ENCODE measurements at places on chromosomes 12 and 14.
A peak's percentile ranks its signal among the peaks of the same experiment; 100 is the strongest.

DNA sequence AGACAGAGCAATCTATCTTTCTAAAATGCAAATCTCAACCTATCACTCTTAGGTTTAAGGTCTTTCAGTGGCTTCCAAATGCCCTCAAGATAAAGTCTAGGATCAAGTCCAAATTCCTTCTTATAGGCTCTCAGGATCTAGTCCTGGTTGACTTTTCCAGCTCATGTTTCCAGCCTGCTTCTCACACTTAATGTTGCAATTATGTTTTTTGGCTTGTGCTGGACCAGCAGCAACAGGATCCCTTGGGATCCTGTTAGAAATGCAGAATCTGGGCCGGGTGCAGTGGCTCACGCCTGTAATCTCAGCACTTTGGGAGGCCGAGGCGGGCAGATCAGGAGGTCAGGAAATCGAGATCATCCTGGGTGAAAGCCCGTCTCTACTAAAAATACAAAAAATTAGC lies 10.6 kb downstream of the GPR33 start:
- DNase-seq = no peak

GRCh38 chr12:122944605-122945592 lies 21.4 kb downstream of the ABCB9 start:
- DNase-seq = no peak

DNA sequence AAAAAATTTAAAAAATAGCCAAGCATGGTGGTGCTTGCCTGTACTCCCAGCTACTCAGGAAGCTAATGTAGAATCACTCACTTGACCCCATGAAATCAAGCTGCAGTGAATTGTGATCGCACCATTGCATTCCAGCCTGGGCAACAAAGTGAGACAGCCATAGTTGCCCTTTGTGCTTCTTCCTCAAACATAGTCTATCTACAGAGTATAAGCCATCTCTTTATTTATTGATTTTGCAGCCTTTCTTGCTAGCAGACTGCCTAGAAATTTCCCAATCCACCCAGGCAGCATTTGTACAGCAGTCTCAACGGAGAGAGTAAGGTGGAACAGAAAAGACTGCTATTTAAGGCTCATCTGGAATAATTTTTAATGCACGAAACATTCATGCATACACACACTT lies 68.8 kb downstream of the IPO8 start:
- DNase-seq = no peak

GRCh38 chr14:91231446-91231845 lies 13.1 kb downstream of the GPR68 start:
- DNase-seq = no peak

DNA sequence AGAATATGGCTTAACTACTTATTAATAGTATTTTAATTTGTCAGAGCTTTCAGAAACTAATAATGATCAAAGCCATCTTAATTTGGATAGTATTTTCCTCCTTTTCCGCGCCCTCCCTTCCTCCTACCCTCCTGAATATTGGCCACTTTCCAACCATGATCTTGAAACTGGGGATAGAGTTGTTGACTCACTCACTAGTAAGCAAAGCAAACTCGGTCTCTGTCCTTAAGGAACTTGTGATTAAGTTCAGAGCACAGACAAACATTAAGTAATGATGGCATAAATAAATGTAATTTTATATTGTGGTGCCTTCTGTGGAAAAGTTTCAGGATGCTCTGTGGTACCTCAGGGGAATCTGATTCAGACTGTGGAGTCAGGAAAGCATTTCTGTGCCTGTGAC lies 75.7 kb downstream of the LRRK2 start:
- no peak for DNase-seq

DNA sequence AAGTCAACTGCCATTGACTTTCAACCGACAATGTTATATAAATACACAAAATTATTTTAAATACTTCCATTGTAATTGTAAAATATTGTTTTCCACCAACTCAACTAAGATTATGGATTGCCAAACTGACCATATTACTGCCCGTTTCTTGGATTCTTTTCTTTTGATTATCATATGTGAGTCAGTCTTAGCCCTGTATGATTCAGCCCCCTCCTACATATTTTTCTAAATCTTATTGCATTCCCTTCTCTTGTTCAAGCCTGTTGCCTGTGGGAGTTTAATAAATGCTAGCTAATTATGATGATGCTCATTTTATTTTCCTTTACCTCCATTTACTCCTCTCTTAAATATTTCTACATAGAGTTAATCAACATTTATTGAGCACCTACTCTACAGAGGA lies 6.8 kb downstream of the RASSF9 start:
- no peak for DNase-seq

- no peak for DNase-seq
Observed at GRCh38 chr12:51471111-51471864, 46.7 kb downstream of the SLC4A8 start.

- no peak for DNase-seq
Observed at GRCh38 chr14:55190906-55191202, 531 bp downstream of the DLGAP5 start.

- peak; percentile 35 for DNase-seq
Observed at GRCh38 chr14:55731881-55732498, 152.0 kb downstream of the KTN1 start.

DNA sequence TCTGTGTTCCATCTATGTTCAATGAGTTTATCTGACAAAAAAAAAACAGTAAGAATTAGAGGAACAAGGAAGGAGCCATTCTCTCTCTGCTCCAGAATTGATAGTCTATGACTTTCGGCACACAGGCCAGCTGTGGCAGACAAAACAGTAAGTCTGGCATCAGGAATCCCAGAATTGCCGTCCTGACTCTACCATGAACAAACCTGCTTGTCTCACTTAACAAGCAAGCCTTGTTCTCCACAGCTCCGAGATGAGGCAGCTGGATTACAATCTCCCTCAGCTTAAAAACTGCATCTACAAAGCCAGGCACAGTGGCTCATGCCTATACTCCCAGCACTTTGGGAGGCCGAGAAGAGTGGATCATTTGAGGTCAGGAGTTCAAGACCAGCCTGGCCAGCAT lies 153.6 kb upstream of the TMCC3 start:
- DNase-seq = no peak

DNA sequence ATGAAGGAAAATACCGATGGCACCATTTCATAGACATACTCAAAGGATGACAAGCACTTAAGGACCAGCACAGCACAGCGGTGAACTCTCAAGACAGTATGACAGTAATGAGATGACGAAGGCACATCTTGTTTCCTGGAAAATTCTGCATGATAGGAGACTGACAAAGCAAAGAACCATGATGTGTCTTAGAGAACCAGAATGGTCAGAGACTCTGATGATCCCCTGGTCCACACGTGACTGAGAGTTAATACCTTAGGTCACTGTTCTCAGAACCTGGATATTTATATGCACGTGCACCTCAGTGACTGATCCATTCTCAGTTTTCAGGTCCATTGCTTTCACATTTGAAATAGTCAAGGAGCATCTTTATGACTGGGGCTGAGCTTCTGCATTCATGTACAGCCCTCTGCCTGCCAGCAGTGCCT lies 35.3 kb downstream of the PROX2 start:
- no peak for DNase-seq

DNA sequence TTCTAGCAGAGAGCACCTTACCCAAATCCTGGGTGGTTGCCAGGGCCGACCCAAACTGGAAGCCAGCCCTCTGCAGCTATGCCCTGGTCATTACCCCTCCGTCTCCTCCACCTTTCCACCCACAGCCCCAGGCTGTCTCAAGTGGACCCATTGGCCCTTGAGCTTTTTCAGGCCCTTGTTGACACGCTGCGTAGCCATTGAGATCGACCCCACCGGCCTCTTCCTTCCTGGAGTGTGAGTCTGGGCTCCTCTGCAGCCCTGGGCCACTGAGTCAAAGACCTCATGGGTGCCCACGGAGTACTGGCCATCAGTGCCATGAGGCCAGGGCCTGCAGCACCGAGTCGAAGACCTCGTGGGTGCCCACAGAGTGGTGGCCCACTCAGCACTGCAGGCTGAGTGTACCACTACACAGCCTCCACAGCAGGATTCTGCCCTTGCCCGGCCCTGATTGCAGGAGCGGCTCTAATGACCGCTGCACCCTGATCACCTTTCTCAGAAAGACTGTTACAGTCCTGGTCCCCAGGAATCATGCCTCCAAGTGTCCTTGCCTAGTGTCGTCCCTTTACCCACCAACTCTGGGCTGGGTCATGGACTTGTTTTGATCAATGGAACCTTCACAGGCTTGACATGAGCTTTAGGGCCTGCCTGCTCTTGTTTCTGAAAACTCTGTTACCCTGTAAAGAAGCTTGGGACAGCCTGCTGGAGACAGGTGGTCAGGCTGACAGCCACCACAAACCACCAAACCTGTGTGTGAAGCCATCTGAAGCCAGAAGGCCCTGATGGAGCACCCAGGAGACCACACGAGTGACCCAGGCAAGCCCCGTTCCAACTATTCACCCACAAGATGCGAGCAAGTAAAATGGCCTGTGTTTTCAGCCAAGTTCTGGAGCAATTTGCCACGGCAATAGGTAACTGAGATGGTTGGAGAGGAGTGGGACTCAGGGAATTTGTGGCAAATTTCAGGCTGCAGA lies 39.6 kb upstream of the TRAF3 start:
- no peak for DNase-seq

DNA sequence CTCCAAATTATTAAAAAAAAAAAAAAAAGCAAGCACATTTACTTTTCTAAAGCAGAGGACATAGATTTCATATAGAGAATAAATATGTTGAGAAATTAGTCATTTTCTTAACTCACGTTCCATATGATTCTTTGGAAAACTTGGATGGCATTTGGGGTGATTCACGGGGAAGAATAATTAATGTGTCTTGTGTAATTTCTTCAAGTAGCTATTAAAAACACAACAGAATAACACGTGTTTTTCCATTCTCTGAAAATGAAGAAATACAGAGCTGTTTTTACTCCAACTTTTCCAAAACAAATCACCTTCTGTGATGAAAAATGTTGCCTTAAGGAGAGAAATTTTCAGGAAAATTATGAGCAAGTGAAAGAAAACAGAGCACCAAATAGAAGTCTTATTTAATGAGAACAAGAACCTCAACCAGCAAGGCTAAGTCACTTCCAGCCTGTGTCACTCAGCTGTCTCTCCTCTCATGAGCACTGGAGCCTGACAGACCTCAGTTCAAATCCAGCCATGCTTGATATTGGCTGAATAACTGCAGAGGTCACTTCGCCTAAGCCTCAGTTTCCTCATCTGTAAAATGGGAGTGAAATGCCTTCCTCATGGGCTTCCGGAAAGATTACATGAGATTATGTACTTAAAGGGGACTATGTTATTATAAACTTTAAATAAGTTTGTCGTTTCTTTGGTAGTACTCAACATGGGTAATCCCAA lies 42.8 kb upstream of the NUAK1 start:
- DNase-seq = no peak

DNA sequence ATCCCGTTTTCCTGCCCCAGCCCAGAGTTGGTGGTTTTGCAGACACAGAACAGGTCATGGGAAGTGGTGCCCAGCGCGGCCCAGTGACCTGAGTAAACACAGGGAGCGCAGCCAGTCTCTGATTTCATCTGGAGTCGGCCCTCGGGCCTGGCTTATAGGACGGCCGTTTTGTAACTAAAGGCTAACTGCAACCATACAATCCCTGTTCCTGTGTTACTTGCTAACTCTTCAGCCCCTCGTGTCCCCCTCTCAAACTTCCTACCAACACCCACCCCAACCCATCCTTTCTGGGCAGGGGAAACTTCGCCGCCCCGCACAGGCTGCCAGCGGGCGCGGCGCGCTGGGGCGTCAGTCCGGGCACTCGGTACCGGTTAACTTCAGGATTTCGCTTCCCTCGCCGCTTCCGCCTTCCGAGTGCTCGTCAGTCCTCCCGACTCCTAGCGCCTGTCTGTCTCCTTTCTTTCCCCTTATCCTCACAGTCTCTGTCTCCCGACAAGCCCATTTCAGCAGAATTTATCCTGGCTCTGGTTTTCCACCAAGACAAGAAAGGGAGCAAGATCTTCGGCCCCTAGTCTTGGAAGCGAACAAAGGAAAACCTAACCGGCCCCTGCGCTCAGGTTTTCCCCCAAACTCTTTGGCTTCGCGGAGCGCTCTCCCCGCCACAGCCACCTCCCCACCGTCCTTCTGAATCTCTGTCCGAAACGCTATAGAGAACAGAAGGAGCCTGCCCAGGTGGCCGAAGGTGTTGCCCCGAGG lies 2.0 kb downstream of the SIX1 start:
- DNase-seq = no peak

DNA sequence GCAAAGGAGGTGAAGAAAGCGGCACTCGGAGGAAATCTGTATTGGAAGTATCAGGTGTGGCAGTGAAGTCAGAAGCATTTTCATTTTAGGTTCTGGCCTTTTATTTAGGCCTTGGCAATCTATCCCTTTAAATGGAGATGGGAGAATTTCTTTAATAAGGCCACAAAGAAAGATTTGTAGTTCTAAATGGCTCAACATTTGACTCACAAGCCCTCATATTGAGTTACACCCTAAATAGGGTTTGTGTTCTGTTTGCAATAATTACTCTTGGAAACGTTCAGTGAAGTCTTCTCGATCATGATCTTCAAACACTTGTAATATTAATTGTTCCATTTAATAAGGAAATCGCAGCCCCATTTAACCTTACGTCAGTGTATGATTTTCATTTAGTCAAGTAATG lies 25.3 kb upstream of the TMEM260 start:
- DNase-seq = no peak

GRCh38 chr14:100640471-100641273 lies 53.5 kb upstream of the BEGAIN start:
- peak; percentile 69 for DNase-seq

- peak; percentile 84 for DNase-seq
Observed at GRCh38 chr12:49644620-49644994, 21.2 kb downstream of the PRPF40B start.

GRCh38 chr12:31231611-31232360 lies 94.2 kb downstream of the SINHCAF start:
- no peak for DNase-seq

DNA sequence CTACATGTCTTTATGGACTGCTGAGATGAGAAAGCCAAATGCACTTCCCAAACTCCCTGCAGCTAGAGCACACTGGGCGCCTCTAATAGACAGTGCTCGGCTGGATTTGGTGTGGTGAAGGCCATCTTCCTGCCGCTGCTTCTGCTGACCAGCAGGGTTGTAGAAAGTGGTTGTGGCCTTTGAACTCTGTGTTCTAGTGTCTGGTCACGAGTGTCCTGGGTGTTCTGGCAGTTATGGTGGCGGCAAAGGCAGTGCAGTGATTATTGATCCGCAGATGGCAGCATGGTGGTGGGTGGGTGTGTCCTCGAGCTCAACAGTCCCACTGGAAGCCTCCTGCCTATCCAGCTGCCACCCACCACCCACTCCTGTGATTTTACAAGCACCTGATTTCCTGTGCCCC lies 43.4 kb downstream of the SMIM41 start:
- no peak for DNase-seq

GRCh38 chr12:33581613-33582122 lies 142.0 kb upstream of the SYT10 start:
- DNase-seq = no peak

DNA sequence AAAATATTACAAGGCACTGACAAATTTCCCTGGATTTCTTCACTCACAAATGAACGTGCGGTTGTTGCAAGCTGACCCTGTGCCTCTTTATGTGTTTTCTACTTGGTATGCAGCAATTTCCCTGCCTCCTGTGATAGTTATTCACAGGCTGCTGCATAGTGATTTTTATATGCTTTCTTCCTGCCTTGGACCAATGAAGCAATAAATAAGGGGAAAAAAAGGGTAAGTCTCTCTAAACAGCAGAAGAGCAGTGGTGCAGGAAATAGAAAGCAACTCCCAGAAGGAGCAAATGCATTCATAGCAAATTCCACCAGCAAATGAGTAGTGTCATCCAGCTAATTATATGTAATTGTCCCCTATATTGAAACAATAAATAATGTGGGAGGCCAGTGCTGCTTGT lies 737.9 kb downstream of the GALC start:
- DNase-seq = no peak

- DNase-seq = no peak
Observed at GRCh38 chr12:42322567-42322966, 3.3 kb downstream of the ZCRB1 start.
